ENCODE measurements at places on chromosomes 5 and 9. TPM values are rescaled to one million over a fixed set of nuclear protein-coding genes. Genes with fewer than 3 reads are reported as not detected.

DNA sequence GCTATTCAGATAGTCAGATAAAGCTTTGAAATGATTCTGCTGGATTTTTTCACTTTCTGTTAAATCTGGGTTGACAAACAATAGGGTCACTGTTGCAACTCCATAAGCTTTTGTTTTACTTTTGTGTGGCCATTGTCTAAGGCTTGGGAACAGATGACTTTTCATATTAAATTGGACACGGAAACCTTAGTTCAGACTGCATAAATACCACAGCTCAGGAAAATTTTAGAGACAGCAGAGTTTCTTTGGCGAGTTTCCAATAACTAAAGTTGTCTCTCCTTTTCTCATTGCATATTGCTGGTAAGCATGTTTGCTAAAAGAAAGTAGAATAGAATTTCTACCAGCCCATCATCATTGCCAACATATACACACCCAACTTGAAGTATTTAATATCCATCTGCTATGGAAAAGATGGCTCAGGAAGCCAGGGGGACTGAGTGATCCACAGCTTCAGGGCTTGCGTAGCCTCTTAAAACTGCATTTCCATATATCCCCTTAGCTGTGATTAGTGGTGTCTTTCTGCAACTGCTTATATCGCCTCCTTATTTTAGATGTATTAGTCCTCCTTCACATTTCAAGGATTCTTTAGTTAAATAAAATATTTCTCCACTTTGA lies 168.2 kb downstream of the ARHGAP26 start:
- H3K27ac ChIP-seq = no peak overlapping the region
- no peaks in the 10 kb centered on the region for H3K27me3 ChIP-seq
- peaks cover 2% of the 10 kb centered on the region for H3K36me3 ChIP-seq
- no peak for DNase-seq
- H3K4me3 ChIP-seq = no peak overlapping the region
- no peaks in the 10 kb centered on the region for H3K4me1 ChIP-seq

The CDH12 gene
- not detected for polyA plus RNA-seq

- H3K4me1 ChIP-seq = no peaks in the 10 kb centered on the region
- no peaks in the 10 kb centered on the region for H3K36me3 ChIP-seq
- no peak overlapping the region for H3K4me3 ChIP-seq
These were observed 28.4 kb downstream of the PAPPA start for GRCh38 chr9:116181853-116182610.

The SURF2 gene
- polyA plus RNA-seq = 47.1 TPM

DNA sequence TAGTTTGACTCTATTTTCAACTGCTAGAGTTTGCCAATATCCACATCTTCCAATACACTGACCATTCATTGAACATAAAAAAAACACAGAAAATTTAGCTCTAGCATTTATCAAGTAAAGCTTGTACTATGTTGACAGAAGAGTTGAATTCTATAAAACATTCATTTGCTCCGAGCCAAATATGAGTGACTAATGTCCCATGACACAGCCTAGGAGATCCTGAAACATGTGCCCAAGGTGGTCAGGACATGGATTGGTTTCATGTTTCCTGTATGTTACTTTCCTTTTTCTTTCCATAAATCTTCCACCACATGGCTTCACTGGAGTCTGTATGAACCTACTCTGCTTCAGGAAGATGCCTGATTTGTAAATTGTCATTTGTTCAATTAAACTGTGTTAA lies 122.4 kb upstream of the PRDM9 start:
- H3K27ac ChIP-seq = no peak overlapping the region
- H3K4me1 ChIP-seq = no peaks in the 10 kb centered on the region
- H3K36me3 ChIP-seq = no peaks in the 10 kb centered on the region

The MOB3B gene
- 0.11 TPM for polyA plus RNA-seq

The OTP gene
- polyA plus RNA-seq = not detected

GRCh38 chr9:14994738-14995137 lies 84.5 kb upstream of the FREM1 start:
- peaks cover 23% of the 10 kb centered on the region for H3K4me1 ChIP-seq
- H3K4me3 ChIP-seq = peak overlapping the region; percentile 58
- DNase-seq = no peak
- H3K36me3 ChIP-seq = no peaks in the 10 kb centered on the region
- no peaks in the 10 kb centered on the region for H3K27me3 ChIP-seq

DNA sequence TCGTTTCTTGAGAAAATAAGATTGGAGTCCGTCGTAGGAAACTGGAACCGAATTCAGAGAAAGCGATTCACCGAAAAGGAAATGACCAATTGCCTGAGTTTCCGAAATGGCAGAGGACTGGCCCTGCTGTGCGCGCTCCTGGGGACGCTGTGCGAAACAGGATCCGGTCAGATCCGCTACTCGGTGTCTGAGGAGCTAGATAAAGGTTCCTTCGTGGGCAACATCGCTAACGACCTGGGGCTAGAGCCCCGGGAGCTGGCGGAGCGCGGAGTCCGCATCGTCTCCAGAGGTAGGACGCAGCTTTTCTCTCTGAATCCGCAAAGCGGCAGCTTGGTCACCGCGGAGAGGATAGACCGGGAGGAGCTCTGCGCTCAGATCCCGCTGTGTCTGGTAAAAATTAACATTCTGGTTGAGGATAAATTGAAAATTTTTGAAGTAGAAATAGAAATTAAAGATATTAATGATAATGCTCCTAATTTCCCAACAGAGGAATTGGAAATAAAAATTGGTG lies 379 bp downstream of the PCDHGA3 start:
- no peaks in the 10 kb centered on the region for H3K36me3 ChIP-seq
- H3K27ac ChIP-seq = no peak overlapping the region
- no peak for DNase-seq
- H3K4me3 ChIP-seq = no peak overlapping the region
- H3K4me1 ChIP-seq = no peaks in the 10 kb centered on the region

The AIF1L gene
- polyA plus RNA-seq = not detected

The DOK3 gene
- polyA plus RNA-seq = not detected

- H3K36me3 ChIP-seq = no peaks in the 10 kb centered on the region
- H3K27me3 ChIP-seq = peaks cover 4% of the 10 kb centered on the region
- DNase-seq = no peak
- H3K4me3 ChIP-seq = no peak overlapping the region
- no peak overlapping the region for H3K27ac ChIP-seq
- H3K4me1 ChIP-seq = no peaks in the 10 kb centered on the region
These were observed 48.3 kb upstream of the FANCC start for GRCh38 chr9:95365766-95366165.

- H3K36me3 ChIP-seq = no peaks in the 10 kb centered on the region
- peak; percentile 45 for DNase-seq
- H3K27ac ChIP-seq = peak overlapping the region; percentile 61
- no peaks in the 10 kb centered on the region for H3K27me3 ChIP-seq
- H3K4me1 ChIP-seq = peaks cover 100% of the 10 kb centered on the region
These were observed 31.0 kb downstream of the ADAM19 start for GRCh38 chr5:157544623-157544989.

The OSMR gene
- polyA plus RNA-seq = not detected

GRCh38 chr5:93236807-93237421 lies 344.1 kb downstream of the NR2F1-AS1 start:
- H3K27ac ChIP-seq = no peak overlapping the region
- H3K4me1 ChIP-seq = no peaks in the 10 kb centered on the region
- no peaks in the 10 kb centered on the region for H3K27me3 ChIP-seq
- no peaks in the 10 kb centered on the region for H3K36me3 ChIP-seq
- no peak overlapping the region for H3K4me3 ChIP-seq
- DNase-seq = no peak

DNA sequence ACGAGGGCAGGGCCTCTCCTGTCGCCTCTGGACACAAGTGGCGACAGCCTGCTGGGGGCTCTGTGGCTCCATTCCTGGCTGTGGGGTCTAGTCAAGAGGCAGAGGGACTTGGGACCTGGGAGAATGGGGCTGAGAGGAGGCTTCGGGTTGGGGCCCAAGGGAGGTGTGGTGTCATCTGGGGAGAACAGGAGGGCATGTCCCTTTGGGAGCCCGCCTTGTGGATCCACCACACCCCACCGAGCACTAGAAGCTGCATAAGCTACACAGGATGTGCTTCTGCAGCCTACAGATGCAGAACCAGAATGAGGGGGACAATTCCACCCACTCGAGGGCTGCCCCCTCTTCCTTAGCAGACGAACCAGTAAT lies 3.9 kb upstream of the MAN1B1 start:
- H3K27ac ChIP-seq = no peak overlapping the region
- no peak for DNase-seq
- H3K36me3 ChIP-seq = peaks cover 11% of the 10 kb centered on the region
- peaks cover 34% of the 10 kb centered on the region for H3K4me1 ChIP-seq

- DNase-seq = no peak
- H3K27ac ChIP-seq = no peak overlapping the region
- H3K27me3 ChIP-seq = no peaks in the 10 kb centered on the region
- no peaks in the 10 kb centered on the region for H3K36me3 ChIP-seq
These were observed 162.7 kb upstream of the LHFPL2 start for GRCh38 chr5:78811121-78811817.

DNA sequence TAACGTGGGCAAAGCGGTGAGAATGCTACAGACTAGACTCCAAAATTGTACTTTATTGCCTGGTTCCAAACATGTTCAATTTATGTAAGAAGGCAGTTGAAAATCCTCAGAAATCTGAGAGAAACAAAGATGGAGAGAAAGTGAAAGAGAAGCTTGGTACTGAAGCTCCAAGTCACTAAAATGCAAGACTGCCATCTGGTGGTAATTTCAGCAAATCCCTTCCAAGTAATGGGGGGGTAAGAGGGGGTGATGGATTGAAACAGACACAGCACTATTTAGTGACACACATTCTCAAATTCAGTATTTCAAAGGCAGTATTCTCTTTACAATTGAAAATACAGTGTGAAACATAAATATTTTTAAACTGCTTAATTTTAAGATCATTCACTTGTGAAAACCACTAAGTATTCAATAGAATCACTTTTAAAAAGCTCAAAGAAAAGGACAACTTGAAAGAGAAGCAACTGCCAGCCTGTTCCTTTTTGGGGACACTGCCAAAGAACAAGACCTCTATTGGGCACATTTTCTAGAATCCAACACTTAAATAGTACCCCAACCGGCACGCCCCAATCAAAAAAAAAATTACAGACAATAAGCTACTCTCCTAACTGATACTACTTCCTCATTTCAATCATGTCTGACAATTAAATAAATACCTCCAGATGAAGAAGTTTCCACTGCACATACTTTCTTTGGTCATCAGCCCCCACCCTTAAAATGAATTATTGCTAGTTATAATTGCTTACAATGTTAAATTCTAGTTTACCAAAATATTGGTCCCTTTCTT lies 131.5 kb downstream of the AGTPBP1 start:
- DNase-seq = peak; percentile 84
- H3K4me3 ChIP-seq = peak overlapping the region; percentile 62
- H3K27ac ChIP-seq = no peak overlapping the region
- H3K36me3 ChIP-seq = peaks cover 8% of the 10 kb centered on the region

The PCDHGA12 gene
- polyA plus RNA-seq = not detected

DNA sequence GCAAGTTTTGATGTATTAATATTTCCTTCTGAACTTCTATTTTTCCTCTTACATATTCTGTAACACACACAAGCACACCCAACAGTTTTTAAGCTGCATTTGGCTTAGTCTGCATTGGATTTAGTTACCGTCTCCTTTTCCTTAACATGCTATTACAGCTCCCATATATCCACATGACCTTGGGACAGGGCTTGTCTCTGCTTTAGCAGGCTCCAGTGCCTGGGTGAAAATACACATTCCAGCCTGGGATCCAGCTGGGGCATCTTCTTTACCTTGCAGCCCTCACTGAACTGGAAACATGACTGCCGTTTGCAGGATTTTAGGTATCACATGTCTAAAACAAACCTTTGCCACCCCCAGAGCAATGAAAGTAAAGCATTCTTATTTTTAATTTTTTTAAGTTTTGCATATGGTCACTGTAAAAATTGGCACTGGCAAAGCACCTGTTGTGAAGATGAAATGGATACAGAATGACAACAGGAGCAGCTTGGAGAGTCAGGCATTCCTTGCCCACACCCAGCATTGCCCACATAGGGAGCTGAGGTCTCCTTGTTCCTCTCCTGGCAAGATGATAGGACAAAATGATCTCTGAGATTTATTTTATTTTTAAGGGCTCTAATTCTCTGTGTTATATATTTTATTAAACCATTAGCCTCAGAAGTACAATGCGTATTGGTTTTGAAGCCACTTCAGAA lies 4.0 kb downstream of the GADD45G start:
- H3K4me3 ChIP-seq = no peak overlapping the region
- peaks cover 32% of the 10 kb centered on the region for H3K4me1 ChIP-seq
- no peak overlapping the region for H3K27ac ChIP-seq
- no peaks in the 10 kb centered on the region for H3K27me3 ChIP-seq
- no peaks in the 10 kb centered on the region for H3K36me3 ChIP-seq
- DNase-seq = no peak

DNA sequence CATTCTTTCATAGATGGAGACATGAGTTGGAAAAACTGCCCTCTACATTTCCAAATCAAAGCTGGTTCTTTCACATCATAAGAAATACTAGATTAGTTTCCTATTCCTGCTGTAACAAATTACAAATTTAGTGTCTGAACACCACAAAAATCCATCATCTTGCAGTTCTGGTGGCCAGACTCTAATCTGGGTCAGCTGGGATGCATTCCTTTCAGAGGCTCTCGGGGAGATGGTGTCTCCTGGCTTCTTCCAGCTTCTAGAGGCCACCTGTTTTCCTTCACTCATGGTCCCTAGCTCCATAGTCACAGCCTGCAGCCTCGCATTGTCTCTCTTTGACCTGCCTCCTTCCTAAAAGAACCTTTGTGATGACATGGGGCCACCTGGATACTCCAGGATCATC lies 65.2 kb downstream of the RETREG1 start:
- no peak overlapping the region for H3K27ac ChIP-seq
- DNase-seq = no peak
- H3K4me1 ChIP-seq = no peaks in the 10 kb centered on the region
- no peaks in the 10 kb centered on the region for H3K27me3 ChIP-seq

The RANBP17 gene
- not detected for polyA plus RNA-seq

The CA9 gene
- polyA plus RNA-seq = not detected

DNA sequence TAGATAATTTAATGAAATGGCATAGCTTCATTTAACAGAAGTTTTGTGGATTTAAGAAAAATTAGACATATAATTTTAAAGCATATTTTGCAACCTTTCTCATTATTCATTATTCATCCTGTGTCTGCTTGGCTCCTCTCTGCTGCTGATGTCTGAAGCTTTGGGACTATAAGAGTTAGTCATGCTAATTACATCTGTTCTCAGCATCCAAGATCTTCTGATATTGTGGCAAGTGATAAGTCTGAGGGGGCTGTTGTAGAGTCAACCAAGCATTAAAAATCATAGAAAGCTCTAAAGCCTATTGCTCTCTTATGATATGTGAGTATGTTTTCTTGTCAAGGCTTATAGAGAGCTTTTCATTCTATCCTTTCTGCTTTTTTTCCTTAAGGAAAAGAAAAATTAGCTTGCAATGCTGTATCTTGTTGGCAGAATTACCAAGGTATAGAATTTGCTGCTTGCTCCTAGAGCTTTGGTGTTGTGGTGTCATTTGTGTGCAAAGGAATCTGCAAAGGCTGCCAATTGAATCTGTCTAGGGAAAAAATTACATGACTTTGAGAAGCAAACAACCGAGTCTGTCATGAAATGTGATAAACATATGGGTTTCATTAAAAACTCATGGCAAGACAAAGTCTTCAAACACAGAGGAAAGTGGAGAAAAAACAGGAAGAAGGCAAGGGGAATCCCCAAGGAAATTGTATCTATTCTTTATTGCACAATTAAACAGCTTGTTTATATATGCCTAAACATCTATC lies 156.1 kb upstream of the DAB2 start:
- H3K36me3 ChIP-seq = no peaks in the 10 kb centered on the region
- peaks cover 6% of the 10 kb centered on the region for H3K27me3 ChIP-seq
- no peak overlapping the region for H3K27ac ChIP-seq
- no peaks in the 10 kb centered on the region for H3K4me1 ChIP-seq
- DNase-seq = no peak
